ENCODE measurements at places on chromosomes 16 and 17.
A peak's percentile ranks its signal among the peaks of the same experiment; 100 is the strongest.

DNA sequence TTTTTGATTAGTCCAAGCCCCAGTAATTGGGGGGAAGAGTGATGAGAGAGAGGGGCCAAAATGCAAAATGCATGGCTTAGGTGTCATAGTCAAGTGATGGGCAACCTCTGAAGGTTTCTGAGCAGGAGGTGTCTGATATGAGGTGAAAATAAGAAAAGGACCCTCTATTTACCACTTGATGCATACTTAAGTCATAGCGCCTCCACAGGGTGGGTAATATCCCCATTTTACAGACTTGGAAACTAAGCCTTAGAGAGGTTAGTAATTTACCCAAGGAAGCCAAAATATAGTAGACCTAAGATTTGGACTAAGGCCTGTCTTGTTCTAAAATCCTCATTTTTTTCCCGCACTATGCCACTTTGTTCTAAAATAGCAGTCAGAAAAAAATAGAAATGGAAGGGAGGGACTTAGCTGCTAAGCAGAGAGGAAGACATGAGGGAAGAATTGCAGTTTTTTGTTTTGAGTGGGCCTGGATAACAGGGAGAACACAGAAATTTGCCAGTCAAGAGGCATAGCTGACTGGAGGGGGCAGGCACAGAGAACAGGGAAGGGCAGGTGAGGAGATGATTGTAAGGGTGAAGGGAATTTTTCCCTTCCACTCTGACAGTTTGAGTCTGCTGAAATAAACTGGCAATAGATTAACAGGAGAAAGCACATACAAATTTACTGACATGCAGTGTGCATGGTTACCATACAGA lies 2.3 kb upstream of the GRB2 start:
- no peak for ATAC-seq

DNA sequence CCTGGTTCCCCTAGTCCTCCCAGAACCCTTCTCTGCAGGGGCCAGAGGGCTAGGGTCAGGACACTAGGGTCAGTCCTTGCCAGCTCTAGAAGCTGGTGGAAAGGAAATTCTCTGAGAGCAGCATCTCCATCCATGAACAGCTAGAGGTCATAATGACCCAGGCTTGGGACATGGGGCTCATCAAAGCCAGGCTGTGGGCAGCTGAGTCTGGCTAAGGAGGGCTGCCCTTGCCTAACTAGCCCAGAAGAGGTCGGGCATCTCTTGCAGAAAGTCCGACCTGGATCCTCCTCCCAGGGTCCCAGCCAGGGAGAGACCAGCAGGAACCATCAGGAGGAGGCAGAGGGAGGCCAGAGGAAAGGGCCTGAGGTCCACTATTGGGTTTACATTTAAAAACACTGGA lies 4.3 kb downstream of the MPO start:
- ATAC-seq, result no peak

GRCh38 chr17:12472252-12473173 lies 193.2 kb upstream of the MYOCD start:
- no peak for ATAC-seq

DNA sequence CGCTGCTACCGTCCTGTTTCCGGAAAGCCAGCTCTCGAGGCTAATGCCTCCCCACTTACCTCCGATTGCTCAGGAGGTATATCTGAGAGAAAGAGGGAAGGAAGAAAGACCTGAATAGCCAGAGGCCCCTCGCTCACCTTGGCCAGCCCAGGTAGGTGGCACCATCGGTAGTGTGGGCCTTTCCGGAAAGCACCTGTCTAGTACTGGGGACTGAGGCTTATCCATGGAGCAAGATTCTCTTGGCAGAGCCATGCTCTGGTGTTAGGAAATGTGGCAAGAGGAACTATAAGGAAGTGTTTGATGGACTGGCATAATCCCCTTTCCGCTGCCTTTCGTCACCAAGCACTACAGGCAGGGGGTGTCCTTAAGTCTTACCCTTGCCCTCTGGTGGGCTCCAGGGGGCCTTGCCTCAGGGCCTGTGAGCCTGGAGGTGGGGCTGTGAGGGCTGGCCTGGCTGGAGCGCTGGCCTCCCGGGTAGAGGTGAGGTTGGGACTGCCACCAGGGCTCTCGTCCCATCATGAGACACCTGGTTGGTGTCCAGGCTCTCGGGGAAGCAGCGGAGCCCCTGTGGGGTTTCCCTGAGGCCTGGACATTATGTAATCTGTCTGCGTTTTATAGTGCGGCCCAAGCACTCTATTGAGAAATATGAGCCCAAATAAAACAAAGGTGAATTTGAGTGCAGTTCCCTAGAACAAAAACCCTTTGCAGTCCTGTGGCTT lies 2.9 kb downstream of the CMIP start:
- ATAC-seq, result peak; percentile 57

- no peak for ATAC-seq
Measured at GRCh38 chr17:4594931-4595684, 10.8 kb downstream of the SMTNL2 start.

- no peak for ATAC-seq
Measured at GRCh38 chr16:53711390-53711789, 7.4 kb downstream of the FTO start.

DNA sequence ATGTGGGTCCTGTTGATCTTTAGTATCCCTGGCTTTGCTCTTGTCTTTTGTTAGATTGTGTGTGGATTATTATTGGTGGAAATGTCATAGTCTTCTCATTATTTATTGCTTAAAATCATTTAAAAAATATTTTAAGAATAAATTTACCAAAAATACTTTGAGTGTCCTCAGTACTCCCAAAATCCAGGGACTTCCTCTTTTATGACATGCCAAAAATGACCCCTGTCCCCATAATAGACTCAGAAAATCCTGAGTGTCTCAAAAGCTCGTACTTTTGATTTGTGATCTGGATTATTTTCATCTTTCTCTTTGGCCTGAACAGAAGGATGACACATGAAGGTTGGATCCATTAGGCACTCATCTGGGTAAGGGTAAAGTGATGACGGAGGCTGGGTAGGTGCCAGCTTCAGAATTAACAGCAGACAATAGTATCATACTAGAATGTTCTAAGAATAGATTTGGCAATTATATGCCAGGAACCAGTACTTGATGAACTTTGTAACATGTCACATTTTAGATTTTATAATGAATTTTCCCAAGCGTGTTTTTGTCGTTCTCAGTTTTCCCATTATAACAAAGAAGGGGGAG lies 602.2 kb upstream of the CDH8 start:
- ATAC-seq, result no peak

DNA sequence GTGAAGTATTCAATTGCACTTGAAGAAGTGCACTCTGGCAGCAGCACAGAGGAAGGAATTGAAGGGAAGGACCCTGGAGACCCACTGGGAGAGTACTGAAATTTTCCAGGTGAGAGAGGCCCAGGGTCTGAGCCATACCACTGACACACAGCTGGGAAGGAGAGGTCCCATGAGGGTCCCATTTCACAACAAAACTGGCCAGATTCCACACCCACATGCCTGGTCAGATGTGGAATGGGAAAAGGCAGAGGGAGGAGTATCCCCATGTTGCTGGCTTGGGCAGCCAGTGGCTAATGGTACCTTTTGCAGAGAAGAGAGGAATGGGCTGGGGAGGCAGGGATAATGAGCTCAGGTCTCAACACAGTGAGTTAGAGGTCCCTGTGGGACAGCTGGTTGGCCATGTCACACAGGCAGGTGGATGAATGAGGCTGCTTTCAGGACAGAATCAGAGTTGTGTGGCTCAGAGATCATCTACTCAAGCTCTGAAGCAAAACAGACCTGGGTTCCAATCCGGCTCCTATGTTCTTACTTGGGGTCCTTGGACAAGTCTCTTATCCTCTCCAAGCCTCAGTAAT lies 26.2 kb upstream of the NGFR start:
- no peak for ATAC-seq

DNA sequence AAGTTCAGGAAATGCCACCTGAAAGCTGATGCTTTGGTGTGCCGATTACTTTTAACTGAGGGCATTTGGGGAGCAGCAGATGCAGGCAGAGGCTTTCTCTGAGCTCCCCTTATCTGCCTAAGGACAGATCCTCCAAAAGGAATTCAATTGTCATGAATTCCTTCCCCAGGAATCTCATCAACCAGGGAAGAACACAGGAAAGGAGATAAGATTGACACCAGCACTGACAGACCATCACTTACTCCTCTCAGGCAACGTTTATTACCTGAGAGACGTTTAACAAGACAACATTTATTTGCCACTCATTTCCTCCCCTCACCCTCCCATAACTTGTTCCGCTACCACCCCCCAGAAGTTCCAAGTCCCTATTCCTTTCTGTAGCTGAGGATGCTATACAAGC lies 17.6 kb upstream of the CDRT4 start:
- ATAC-seq, result no peak

DNA sequence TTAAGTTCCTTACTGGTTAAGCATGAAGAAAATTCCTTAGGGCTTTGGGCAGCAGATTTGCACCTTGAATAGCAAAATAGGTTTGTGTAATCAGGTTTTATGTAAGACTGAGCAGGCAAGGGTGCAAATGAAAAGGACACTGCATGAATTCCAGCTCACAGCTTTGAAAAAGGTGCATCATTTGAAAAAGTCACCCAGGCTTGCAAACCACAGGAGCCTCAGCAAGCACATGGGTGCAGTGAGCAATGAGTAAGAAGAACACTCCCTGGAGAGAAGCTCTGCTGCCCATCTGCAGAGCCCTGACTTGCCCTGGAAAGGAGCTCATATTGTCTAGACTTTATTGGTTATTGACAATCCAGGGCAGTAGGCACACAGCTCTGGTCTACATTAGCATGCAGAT lies 165.6 kb upstream of the KCNJ16 start:
- ATAC-seq, result no peak

- no peak for ATAC-seq
Measured at GRCh38 chr17:27845264-27846041, 45.1 kb upstream of the NOS2 start.

DNA sequence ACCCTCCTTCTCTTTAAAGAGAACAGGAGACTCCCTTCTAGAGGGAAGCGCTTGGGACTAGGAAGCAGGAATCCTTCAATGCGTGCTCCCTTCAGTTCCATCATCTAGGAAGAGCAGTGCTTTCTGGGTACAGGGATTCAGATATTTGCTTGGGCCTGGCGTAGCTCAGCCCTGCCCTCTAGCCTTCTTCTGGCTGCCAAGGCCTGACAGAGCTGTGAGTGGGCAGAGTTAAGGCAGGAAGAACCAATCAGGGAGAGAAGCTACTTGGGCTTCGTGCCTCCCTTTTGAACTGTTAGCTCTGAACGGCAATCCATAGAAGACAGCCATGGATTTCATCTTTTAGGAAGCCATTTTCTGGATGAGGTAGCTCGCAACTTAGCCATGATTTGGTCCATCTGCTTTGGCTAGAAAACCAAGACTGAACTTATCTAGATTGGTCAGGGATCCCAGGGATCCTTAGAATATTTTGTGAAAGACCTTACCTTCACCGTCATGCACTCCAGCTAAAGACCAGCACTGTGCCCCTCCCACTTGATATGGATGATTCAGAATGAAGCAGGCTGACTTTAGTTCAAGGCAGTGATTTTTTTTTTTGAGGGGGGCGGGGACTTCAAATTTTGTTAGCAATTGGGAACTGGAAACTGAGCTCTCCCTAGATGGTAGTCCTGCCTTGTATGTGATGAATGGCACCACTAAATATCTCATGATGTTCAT lies 2.5 kb upstream of the CORO6 start:
- no peak for ATAC-seq

- no peak for ATAC-seq
Measured at GRCh38 chr17:71316176-71316897, 804.5 kb upstream of the SOX9 start.

- ATAC-seq, result no peak
Measured at GRCh38 chr17:76019833-76020467, 7.2 kb downstream of the EVPL start.

DNA sequence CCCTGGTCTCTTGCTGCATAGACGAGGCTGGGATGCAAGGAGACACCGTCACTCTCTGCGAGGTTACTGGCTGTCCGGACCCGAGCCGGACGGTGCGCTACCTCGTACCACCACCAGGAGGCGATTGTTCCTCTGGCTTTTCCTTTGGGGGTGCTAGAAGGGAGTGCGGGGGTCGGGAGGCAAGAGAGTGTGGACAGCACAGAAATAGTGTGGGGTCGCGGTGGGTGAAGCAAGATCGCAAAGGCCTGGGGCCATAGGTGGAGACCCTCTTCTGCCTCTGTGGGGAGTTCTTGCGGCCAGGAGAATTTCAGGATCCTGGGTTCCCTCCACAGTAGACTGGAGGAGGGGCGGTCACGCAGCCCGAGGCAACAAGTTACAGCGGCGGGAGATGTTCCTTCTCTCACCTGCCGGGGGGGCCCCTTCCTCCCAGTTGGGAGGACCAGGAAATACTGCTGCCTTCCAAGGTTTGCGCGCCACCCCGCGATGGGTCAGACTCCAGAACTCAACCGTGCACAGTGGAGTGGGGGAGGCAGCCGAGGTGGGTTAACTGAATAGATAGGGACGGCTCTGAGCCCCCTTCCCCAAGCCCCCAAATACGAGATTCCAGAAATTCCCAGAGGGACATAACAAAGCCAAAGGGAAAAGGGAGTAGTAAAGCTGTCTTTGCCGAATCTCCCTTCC lies 6.9 kb downstream of the PHOSPHO1 start:
- ATAC-seq, result peak; percentile 39

DNA sequence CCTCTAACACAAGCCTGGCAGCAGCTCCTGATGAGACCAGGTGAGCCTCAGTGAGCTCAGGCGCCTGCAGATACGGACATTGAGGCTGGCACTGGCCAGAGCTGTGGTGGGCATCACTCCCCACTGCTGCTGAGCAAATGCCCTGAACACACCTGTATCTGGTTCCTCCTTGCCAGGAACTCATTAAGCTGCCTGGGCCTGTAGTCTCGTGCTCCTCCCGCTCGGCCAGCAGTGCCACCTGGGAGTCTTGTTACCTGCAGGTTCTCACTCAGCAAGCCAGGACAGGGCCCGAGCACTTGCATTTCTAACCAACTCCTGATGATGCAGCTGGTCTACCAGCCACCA lies 13.3 kb downstream of the EIF4A3 start:
- ATAC-seq, result peak; percentile 13

DNA sequence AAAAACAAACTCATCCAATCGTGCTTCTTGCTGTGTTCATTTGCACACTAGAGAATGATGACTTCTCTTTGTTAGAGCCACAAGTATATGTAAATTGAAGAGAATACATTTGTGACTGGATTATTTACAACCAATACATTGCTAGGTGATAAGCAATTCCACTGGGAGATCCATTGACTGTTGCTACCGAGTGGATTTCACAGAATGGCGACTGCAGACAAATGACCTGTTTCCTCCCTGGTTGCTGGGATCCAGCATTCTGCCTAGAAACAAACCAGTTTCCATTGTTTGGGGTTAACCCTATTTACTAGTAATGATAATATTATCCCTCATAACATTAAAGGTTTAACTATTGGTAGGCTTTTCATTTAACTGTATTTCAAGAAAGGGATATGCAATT lies 36.9 kb upstream of the CPHXL start:
- no peak for ATAC-seq

- peak; percentile 70 for ATAC-seq
Measured at GRCh38 chr16:63653044-63653839, 1468.6 kb downstream of the CDH11 start.

DNA sequence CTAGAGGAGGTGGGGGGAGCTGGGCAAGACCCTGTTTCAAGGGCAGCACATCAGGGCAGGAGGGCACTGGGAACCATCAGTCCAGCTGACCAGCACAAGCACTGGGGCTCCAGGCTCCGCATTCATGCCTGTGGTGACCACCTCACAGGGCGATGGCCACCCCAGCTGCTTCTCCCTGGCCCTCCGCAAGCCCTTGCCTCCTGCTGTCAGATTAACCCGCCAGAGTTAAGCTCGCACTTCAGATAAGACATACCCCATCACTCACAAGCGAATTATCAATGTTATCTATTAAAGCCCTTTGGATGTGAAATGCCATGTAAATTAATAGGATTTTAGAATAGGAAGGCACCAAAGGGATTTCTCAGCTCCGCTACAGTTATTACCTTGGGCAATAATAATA lies 105.0 kb downstream of the CCDC182 start:
- no peak for ATAC-seq

GRCh38 chr16:56878282-56878854 lies 13.4 kb downstream of the SLC12A3 start:
- no peak for ATAC-seq

Measured in esophagus mucosa (tissue), 1 donor.